ENCODE measurements at places on chromosomes 6 and 20.

- DNase-seq: no peak
Measured at GRCh38 chr20:38975539-38976120, 13.5 kb downstream of the DHX35 start.

DNA sequence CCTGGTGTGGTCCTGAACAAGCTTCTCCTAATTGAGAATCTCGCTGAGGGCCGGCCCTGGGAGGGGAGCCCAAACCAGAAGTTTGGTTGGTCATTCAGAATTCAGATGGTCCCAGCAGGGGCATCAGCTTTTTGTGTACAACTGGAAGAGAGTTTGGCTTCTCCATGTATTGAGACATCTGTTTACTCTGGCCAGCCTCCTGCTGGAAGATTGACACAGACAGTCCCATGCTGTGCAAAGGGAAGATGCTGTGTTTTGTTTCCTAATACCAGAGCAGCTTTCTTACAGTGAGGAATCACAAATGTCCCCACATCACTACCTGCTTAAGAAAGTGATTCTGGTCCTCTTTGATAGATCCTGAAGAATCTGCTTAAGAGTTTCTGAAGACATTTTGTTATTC is 97.8 kb downstream of the PLEKHG1 start:
- no peak for DNase-seq

DNA sequence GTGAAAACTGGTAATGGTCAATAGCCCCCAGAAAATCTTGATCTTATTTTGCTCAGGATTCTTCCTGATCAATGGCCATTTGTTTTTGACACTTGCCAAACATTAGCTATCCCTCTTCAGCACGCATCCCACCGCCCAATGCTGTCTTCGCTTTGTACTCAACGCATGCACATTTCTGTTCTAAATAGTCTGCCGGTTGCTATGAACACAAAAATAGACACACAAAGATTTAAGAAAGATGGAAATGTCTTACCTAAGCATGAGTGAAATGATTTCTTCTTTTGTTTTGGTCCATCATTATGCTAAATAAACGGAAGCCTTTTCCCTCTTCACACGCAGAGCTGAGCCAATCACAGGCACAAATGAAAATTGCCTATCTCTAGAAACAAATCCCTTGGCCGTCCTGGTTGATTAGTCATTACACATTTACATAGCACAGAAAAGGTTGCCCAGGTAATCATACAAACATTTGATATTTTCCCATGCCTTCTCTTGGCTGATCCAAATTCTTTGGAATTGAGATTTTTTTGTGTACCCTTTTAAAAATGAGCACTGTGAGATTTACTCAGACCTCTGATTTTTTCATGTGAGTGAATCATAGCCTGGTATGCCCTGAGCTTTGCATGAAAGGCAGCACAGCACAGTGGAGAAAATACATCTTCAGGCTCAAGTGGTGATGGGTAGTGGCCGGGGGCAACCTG is 70.5 kb upstream of the FAM184A start:
- DNase-seq: no peak

DNA sequence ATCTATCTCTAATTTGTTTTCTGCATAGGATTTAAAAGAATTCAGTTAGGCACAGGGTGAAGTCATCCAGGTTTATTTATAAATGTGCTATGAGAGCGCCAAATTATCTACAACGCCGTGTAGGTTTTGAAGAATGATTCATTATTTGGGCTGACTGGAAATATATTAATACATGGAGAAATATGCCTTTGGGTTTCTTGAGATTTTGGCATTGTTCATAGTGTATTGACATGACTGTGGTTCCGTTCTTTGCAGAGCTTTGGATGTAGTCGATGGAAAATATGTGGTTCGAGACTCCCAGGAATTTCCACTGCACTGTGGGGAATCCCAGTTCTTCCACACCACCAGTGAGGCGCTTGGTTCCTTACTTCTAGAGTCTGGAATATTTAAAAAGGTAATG is 90.9 kb downstream of the CRYBG1 start:
- no peak for DNase-seq

- no peak for DNase-seq
Measured at GRCh38 chr6:143743301-143744166, 65.8 kb downstream of the PHACTR2 start.

GRCh38 chr20:14780508-14780907 is 443.1 kb upstream of the FLRT3 start:
- DNase-seq: no peak

DNA sequence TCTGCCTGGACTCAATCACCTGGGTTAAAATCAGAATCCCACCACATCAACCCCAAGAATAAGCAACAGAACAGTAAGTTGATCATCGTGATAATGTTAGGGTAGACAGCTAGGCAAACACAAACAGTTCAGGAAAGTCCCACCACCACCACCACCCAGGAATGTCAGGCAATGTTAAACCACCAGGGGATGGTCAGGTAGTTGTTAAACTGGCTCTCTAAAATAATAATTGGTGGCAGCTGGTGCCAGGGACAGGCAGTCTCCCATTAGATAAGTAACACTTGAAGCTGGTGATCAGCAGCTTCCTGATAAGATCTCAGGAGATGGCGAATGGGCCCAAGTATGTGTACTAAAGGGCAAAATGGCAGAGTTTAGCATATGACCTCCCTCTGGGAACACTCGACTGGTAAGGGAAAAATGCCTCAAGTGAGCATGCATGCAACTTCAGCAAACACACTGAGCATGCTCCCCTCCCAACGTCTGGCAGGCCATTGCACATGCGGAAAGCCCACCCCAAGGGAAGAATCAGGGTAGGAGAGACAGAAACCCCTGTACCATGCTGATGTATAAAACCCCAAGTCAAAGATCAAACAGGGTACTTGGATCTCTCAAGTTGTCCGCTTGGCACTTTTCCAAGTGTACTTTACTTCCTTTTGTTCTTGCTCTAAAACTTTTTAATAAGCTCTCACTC is 66.6 kb downstream of the IPCEF1 start:
- no peak for DNase-seq

- no peak for DNase-seq
Measured at GRCh38 chr6:155026022-155026705, 31.0 kb downstream of the TIAM2 start.

- DNase-seq: no peak
Measured at GRCh38 chr20:588932-589672, 21.0 kb downstream of the TCF15 start.

- DNase-seq: peak; percentile 50
Measured at GRCh38 chr6:139126255-139126654, 8.6 kb upstream of the HECA start.

DNA sequence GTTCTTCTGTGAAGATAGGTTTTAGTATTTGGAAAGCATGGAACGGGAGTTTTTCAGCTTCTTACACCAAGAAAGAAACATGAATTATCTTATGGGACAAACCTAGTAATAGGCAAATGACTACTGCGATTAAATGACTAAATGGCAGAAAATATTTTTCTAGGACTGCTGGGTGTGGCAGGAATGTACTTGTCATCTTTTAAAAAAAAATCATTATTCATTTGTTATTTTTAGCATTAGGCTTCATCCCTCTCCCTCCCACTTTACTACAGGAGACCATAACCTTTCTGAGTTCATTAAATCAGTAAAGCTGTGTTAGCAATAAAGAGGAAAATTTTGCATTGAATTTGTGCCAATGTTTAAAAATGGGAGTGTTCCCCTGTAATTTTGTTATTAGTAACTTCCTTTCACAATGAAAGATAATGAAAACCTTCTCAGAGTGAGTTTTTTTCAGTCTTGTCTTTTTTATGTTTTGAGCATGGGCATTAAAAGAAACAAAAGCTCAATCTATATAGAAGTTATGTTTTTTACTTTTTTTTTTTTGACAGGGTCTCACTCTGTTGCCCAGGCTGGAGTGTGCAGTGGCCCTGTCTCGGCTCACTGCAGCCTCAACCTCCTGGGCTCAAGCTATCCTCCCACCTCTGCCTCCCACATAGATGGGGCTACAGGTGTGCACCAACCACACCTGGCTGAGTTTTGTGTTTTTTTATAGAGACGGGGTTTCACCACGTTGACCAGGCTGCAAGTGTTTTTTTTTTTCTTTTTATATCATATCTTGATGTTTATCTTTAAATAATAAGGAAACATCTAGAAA is 105.6 kb upstream of the CLDN20 start:
- DNase-seq: no peak

GRCh38 chr6:99668036-99668705 is 61.5 kb downstream of the PRDM13 start:
- DNase-seq: no peak

DNA sequence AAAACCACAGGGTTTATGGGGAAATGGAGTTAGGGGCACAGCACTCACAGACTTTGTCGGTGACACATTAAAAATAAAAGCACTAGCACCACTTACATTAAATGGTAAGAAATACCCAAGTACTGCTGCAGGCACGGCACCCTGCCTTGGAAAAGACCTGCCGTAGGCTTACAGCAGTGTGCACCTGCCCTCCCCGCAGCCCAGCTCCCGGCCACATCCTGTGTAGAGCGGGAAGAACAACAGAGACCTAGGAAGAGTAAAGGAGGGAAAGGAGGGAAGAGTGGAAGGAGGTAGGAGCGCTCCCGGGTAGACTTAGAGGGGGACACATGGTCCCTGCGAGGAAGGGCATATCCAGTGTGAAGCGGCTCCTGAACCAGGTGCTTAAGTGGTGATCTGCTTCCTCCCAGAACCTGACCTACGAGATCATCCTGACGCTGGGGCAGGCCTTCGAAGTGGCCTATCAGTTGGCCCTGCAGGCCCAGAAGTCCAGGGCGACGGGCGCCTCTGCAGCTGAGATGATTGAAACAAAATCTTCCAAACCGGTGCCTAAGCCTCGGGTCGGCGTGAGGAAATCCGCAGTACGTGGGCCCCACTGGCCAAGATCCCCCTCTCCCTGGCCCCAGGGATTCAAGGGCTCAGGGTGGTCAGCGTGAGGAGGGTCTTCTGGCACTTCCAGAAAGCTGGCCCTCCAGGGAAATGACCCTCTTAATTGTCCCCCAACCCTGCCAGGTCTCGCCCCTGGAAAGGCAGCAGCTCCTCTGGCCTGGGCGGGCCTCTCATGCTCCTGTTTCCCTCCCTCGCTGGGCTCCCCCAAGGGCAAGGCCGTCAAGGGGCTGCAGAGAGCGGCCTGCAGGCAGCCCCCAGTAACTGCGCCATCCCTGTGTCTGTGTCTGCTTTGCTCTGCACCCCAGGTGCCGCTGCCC is 55.5 kb downstream of the TCP11 start:
- no peak for DNase-seq

DNA sequence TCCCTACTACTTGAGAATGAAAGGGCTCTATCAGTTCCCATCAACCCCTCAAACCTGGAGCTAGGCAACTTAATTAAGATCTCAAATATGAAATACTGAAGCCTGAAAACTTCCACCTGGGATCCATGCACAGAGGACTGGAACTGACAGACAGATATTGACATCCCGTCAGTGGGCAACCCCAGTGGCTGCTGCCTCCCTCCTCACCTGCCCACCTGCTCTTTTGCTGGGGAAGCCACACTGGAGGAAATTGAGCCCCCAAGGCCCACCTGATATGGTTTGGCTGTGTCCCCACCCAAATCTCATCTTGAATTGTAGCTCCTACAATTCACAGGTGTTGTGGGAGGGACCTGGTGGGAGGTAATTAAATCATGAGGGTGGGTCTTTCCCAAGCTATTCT is 192.8 kb downstream of the LRFN2 start:
- no peak for DNase-seq

- DNase-seq: no peak
Measured at GRCh38 chr6:159180001-159180400, 10.8 kb downstream of the FNDC1 start.

GRCh38 chr6:122276637-122277036 is 122.8 kb upstream of the HSF2 start:
- DNase-seq: no peak

- no peak for DNase-seq
Measured at GRCh38 chr6:134193536-134194498, 124.1 kb downstream of the SGK1 start.

GRCh38 chr20:57062696-57063270 is 203.7 kb downstream of the BMP7 start:
- DNase-seq: no peak
